ENCODE measurements at places on chromosomes 7 and 10.

- no peak for DNase-seq
Observed at GRCh38 chr7:7438851-7439250, 96.8 kb downstream of the COL28A1 start.

- DNase-seq: no peak
Observed at GRCh38 chr10:5560142-5560816, 35.5 kb downstream of the CALML3 start.

DNA sequence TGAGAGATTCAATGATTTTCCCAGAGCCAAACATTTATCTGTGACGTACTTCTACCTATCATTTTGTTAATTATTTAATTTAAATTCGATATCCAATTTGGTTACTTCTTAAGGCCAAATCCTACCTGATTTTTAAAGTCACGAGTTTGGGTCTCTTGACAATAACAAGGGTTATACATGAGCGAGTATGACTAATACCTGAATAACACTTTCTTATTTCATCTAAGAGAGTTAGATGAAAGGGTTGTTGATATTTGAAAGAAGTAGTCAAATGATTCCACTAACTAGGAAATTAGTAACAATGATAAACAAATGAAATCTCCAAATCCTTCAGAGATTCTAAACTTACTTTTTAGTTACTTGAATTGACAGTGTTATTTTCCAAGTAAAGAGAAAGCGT, 1086.9 kb downstream of the XPNPEP1 start:
- DNase-seq: no peak

GRCh38 chr10:60974463-60975149, 30.6 kb upstream of the RHOBTB1 start:
- DNase-seq: no peak

- DNase-seq: no peak
Observed at GRCh38 chr7:42964849-42965805, 33.0 kb downstream of the MRPL32 start.

GRCh38 chr10:46018453-46019176, 11.8 kb downstream of the NCOA4 start:
- DNase-seq: no peak

- no peak for DNase-seq
Observed at GRCh38 chr7:131056007-131056406, 271.7 kb upstream of the MKLN1 start.

GRCh38 chr7:2244404-2244995, 2.5 kb downstream of the NUDT1 start:
- no peak for DNase-seq

DNA sequence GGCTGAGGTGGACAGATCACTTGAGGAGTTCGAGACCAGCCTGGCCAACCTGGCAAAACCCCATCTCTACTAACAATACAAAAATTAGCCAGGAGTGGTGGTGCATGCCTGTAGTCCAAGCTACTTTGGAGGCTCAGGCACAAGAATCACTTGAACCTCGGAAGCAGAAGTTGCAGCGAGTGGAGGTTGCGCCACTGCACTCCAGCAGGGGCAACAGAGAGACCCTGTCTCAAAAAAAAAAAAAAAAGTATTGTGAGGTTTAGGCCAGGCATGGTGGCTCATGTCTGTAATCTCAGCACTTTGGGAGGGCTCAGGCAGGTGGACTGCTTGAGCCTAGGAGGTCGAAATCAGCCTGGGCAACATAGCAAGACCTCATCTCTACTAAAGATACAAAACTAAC, 16.0 kb downstream of the TET1 start:
- no peak for DNase-seq

- no peak for DNase-seq
Observed at GRCh38 chr10:32938554-32939061, 19.4 kb downstream of the ITGB1 start.

- no peak for DNase-seq
Observed at GRCh38 chr10:24938525-24938924, 13.9 kb downstream of the PRTFDC1 start.

- DNase-seq: no peak
Observed at GRCh38 chr10:28794986-28795385, 117.7 kb downstream of the BAMBI start.

DNA sequence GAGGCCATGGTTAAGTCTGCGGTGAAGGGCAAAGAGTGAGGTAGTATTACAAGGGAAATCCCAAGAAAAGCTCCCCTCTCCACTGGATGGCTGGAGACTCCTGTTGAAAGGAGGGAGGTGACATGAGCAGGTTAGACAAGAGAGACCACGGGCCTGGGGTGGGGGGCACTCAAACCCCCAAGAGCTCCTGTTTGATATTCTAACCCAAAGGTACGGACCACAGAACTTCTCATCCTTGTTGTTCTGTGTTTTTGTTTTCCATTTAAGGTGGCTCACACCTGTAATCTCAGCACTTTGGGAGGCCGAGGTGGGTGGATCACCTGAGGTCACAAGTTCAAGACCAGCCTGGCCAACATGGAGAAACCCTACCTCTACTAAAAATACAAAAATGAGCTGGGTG, 11.6 kb downstream of the VSTM4 start:
- no peak for DNase-seq

GRCh38 chr10:128053356-128053755, 72.9 kb downstream of the MKI67 start:
- DNase-seq: no peak

- no peak for DNase-seq
Observed at GRCh38 chr10:64115908-64116643, 594.9 kb downstream of the REEP3 start.

DNA sequence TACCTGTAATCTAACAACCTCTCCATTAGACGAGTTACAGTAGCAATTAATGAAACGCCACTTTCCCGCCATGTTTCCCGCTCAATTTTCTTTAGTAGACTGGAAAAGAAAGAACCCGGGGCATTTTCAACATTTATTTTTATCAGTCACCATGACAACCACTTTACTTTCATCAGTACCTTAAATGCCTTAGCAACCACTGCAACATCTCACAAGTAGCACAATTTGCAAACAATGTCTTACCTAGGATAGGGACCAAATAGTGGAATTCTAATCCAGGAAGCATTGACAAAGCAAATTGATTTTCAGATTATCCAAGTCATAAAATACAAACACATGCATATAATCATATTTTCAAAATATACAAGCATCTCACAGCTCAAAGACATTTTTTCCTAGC, 221.6 kb upstream of the IMMP2L start:
- DNase-seq: no peak

- no peak for DNase-seq
Observed at GRCh38 chr7:84113906-84114850, 80.4 kb downstream of the SEMA3A start.

All from T-helper 1 cell (primary cell).